Activated T-helper 1 cell treated with Interleukin-2 at 50 U/mL for 16 hours (primary cell): ENCODE measurements at places on chromosomes 6 and 20.

DNA sequence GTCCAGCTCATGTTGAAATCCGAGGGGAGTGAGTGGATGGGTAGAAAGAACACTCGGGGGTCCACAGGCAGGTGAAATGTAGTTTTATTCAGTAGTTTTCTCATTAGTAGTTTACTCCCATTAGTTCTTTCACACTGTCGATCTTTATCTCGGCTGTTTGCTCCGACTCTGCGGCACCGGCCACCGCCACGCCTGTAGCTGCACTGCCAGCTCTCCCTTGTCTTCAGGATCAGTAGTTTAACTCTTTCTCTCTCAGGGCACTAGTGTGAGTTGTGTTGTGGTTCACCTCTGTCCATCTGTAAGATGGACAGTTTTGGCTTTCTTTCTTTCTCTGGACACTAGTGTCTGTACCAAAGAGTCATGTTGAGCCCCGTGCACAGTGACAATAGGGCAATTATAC, 195.7 kb downstream of the LMBRD1 start:
- DNase-seq, result no peak

- DNase-seq, result no peak
Observed at GRCh38 chr6:17845598-17845997, 138.9 kb upstream of the NUP153 start.

GRCh38 chr20:62439218-62439617, 11.9 kb upstream of the RBBP8NL start:
- no peak for DNase-seq

- DNase-seq, result no peak
Observed at GRCh38 chr6:17741507-17741906, 34.8 kb upstream of the NUP153 start.

DNA sequence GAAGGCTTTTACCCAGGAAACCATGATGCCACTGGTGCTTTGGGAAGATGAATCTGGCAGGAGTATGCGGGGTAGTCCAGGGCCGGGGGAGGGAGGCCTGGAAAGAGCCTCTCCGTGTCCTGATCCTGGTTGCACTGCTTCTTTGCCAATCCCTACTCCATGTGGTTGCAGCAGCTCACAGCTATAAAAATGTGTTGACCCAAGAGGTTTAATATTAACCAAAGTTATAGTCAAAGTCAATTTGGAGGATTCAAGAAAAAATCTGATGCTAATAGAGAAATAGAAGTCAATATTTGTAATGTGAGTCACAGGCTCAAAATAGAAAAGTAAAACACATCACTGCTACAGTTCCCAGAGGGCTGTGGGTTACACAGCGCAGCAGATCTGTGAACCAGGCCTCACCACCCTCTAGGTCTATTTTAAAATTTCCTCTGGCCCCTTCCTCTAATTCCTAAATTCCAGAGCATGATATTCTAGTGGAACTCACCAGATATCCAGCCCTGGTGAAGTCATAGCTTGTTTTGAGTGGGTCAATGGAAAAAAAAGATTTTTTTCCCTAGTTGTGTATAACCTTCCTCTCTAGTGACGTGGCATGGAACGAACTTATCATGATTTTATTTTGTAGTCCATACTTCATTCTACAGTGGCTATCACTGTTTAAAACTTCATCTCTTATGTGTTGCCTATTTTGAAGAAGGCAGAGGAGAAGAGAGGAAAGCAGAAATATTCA, 63.2 kb upstream of the BMP2 start:
- DNase-seq, result no peak

DNA sequence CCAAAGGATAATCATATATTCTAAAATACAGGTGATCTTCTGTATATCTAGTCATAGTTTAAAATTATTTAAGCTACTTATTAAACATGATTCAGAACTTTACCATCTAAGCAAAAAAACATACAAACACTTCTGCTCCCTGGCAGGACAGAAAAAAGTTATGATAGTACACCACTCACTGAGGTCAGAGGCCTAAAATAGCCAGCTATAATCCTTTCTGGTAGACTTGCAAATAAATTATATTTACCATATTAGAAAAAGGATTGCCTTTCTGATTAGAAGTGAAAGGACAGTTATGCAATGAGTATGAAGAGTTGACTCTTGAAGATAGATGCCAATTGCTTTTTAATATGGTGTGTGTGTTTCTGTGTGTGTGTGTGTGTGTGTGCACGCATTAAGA, 207.4 kb downstream of the BMP2 start:
- DNase-seq, result no peak

DNA sequence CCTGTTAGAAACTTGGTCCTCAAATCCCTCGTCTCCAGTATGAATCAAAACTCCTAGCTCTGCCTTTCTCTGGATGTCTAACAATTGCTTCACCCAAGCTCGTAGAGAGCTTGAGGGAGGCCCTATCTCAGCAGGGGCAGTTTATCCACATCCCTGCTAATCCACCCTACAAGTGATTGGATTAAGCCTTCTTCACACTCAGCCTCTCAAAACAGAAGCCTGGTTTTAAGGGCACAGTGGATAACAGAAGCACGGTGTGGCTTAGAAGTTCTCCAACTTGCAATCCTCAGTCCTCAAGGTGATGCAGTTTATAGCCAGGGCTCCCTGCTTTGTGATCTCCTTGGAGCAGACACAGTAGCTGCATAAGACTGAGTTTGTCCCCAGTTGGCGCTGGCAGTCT, 383.9 kb downstream of the KIF16B start:
- DNase-seq, result no peak
